SJCRH30 (cell line): ENCODE measurements at places on chromosomes 2 and 18. TPM values are rescaled to one million over a fixed set of nuclear protein-coding genes. Genes with fewer than 3 reads are reported as not detected.
A peak's percentile ranks its signal among the peaks of the same experiment; 100 is the strongest.

DNA sequence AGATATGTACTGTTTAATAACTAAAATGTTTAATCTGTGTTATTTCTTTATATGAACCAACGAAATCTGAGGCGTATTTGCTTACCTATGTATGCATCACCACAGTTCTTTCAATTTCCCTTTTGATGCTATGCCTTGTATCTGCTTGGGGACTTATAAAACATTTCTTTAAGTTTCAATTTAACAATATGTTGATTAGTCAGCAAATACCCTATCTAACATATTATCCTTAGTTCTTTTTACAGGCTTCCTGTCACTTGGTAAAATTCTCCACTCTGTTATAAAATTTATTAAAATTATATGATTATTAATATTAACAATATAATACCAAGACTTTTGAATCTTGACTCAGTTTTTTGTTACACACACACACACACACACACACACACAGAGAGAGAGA lies 174.3 kb downstream of the CPS1 start:
- DNase-seq, result no peak

Gene RAD51AP2
- total RNA-seq, result 0.02 TPM in 1 of 2 replicates, not detected in the other

Gene PAX3
- 116 and 117 TPM in 2 replicates for total RNA-seq

Gene NAGK
- 46.8 and 49.3 TPM in 2 replicates for total RNA-seq

Gene SETBP1
- total RNA-seq, result 10.5 and 11.9 TPM in 2 replicates

GRCh38 chr18:62634979-62635630 lies 80.2 kb upstream of the PHLPP1 start:
- DNase-seq, result no peak

Gene SERPINB3
- total RNA-seq, result not detected in 2 replicates

DNA sequence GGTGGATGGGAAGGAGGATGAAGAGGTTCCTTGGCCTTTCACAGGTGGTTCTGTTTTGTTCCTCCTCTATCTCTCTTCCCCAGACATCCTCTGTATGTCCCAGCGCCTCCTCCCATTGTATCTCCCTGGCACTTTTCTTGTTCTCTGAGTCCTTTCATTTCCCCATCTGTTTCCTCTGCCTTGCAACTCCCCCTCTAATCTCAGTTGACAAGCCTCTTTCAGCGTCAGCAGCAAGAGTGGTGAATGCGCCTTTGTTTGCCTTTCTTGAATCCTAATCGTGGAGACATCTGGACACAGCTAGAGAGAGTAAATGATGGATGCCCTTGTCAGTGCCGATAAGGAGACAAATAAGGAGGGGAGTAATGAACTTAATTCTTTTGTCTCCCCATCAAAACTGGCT lies 167.0 kb downstream of the NDUFA10 start:
- no peak for DNase-seq

Gene KIAA2012
- 0.08 TPM in 1 of 2 replicates, not detected in the other for total RNA-seq

- DNase-seq, result no peak
Measured at GRCh38 chr2:182646763-182647498, 69.1 kb upstream of the DNAJC10 start.

- no peak for DNase-seq
Measured at GRCh38 chr2:159900343-159900742, 102.3 kb upstream of the CD302 start.

Gene MOGAT1
- total RNA-seq, result not detected in 2 replicates

- DNase-seq, result no peak
Measured at GRCh38 chr2:16693854-16694253, 28.2 kb upstream of the CYRIA start.

Gene SDC1
- total RNA-seq, result 61.8 and 62.6 TPM in 2 replicates

DNA sequence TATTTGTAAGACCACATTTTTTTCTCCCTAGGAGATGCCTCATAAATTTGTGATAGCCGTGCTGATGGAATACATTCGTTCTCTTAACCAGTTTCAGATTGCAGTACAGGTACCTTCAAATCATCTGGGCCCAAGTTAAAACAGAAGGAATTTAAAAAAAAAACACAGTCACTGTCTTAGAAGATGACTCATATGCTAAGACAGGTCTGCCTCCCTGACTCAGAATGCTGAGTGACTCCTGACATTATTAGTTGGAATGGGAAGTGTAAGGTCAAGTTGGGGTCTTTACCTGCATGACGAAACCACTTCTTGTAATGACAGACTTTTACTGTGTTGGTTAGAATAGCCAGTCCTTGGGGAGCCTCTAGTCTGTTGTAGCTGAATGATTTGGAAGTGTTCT lies 26.3 kb downstream of the RMC1 start:
- DNase-seq, result no peak

DNA sequence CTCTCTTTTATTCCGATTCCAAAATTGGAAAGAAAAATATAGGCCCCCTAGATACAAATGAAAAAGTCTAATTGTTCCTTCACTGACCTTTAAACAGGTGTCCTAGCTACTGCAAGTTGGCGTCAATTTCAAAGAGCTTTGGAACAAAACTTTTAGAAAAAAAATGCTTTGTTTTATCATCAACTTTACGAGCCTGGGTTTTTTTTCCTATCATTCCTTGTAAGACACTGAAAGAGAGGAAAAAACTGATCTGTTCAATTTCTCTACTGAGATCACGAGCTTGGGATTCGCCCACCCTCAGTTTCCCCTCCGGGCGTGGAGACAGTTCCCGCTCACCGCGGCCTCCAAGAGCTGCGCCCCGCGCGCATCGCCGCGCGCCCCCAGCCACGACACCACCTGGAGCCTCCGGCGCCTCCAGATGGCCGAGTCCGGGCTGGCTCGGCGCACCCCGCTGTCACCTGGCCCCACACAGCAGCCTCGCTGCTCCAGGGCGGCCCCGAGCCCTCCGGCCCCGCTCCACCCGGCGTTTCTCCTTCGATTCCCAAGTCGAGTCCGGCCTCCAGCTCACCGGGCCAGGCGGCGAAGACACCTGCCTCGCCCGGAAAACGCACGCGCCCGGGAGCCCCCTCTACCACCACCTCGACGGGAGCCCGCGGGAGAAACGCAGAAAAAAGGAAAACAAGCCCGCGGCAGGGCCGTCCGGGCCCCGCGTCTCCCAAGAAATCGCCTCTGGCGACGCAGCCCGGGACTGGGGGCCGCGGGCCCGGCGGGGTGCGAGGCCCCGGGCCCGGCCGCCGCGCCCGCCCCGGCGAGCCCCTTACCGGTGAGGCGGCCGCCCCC lies 656 bp downstream of the TBC1D8 start:
- DNase-seq, result peak; percentile 42

Gene TRIM43
- total RNA-seq, result not detected in 2 replicates

Gene TEX44
- not detected in 2 replicates for total RNA-seq

Gene CHRND
- 91.0 and 92.4 TPM in 2 replicates for total RNA-seq

Gene TCF7L1
- total RNA-seq, result 8.5 and 9.2 TPM in 2 replicates

- peak; percentile 51 for DNase-seq
Measured at GRCh38 chr18:2337552-2338141, 233.7 kb downstream of the METTL4 start.

Gene TBR1
- total RNA-seq, result 0.13 and 0.20 TPM in 2 replicates
